ENCODE measurements at places on chromosomes 12 and 14.

DNA sequence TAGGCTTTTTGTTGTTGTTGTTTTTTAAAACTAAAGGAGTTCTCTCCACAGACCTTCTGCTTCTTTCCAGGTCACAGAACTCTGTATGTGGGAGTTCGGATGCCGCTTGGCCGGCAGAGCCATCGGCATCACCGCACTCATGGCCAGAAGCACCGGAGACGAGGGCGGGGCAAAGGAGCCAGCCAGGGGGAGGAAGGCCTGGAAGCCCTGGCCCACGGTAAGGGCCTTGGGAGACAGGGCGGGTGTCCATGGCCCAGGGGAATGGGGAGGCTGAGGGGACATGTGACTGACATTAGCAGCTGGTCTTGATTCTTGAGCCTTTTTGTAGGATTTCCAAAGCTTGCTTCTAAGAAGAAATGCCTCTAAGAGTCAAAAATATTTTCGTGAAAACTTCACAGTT, 26.2 kb downstream of the SLC4A8 start:
- DNase-seq = no peak

- DNase-seq = no peak
These were observed 85.8 kb downstream of the SLC25A47 start for GRCh38 chr14:100409003-100409360.

GRCh38 chr14:89672636-89673511, 255.8 kb upstream of the FOXN3 start:
- no peak for DNase-seq

GRCh38 chr12:58750484-58750883, 169.8 kb downstream of the LRIG3 start:
- DNase-seq = no peak

DNA sequence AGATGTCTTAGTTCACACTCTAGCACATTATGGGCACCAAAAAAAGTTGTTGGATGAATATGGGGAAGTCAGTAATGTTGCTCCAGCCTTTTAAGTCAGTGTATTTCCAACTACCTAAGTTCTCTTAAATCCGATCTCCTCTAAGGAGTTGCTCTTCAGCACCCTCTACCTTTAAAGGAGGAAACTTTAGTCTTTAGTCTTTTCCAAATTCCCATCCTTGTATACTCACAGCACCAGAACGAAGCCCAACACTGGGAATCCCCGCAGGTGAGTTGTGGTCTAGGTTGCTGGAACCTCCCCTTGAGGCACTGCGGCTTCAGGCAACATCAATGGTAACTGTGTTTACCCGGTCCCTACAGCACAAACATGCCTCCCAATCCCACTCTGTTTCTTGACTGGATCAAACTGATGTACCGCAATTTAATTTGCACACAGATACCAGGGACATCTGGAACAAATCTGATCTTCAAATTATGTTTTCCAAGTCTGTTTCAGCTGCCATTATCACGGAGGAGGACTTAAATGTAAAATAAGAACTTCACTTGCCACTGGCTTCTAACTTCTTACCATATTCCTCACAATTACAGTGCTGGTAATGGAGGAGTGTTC, 179.0 kb downstream of the FOXN3 start:
- DNase-seq = no peak

GRCh38 chr12:131530422-131530821, 180.5 kb upstream of the SFSWAP start:
- no peak for DNase-seq

- no peak for DNase-seq
These were observed 37.8 kb upstream of the TMEM132D start for GRCh38 chr12:129941618-129942017.

DNA sequence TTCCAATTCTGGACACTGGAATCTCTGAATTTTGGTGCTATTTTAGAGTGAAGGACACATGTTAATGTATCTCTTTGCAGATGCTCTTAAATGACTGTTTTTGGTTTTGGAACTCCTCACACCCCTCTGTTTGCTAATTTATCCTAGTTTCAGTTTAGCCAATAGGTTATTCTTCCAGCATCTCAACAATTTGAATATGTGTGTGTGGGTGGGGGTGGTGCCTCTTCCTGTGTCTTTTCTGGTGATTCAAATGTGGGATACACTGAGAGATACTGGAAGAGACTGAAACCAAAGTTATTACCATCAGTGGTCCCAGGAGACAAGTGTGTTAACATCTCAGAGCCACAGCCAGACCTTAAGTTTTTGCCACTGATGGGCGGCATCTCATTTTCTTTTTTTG, 1317.4 kb upstream of the TMEM132C start:
- no peak for DNase-seq

- DNase-seq = no peak
These were observed 7.5 kb downstream of the VTI1B start for GRCh38 chr14:67666750-67667449.

- DNase-seq = no peak
These were observed 50.2 kb upstream of the NID2 start for GRCh38 chr14:52119030-52119429.

GRCh38 chr14:105224845-105225570, 23.3 kb upstream of the BTBD6 start:
- DNase-seq = no peak

DNA sequence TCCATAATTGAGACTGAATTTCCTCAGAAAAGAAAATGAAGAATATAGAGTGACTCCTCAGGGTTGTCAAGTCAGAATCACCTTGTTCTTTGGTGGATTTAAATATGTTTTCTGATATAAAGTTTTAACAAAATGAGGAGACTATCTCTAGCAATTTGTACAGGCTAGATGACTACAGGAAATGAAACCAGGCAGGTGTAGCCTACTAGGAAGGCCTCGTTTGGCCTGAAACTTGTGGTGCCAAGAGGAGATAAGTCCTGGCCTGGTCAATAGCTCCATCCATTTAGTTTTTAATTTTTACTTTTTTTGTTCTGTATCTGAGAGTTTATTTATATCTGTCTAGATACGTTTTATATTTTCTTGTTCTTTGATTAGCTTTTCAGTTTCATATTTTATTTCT, 41.5 kb downstream of the SNAPC1 start:
- DNase-seq = no peak

DNA sequence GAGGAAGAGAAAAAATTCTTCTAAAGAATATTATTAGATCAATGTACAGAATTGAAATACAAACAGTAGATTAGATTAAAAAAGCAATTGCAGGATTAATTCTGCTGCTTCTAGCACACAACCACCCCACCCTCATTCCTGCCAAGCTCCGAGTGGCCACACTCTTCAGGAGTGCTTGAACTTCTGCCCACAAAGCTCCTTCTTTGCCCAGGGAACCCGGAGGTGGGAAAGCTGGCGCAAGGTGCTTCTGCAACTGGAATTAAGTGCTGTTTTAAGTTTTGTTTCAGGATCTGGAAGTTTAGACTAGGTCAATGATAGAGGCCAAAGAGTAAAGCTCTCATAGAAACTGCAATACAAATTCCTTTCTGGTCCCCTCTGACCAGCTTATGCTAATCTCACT, 94.1 kb upstream of the BMP4 start:
- DNase-seq = no peak

- DNase-seq = no peak
These were observed 19.8 kb upstream of the OVCH1 start for GRCh38 chr12:29517264-29517663.
